ENCODE measurements at places on chromosomes 6 and 20. TPM values are rescaled to one million over a fixed set of nuclear protein-coding genes. Genes with fewer than 3 reads are reported as not detected.
A peak's percentile ranks its signal among the peaks of the same experiment; 100 is the strongest.

GRCh38 chr6:69852706-69853105 is 13.7 kb upstream of the COL19A1 start:
- no peak for DNase-seq

- peak; percentile 26 for DNase-seq
Observed at GRCh38 chr20:33660035-33660684, 2.0 kb upstream of the C20orf144 start.

Gene METTL24
- total RNA-seq, result 0.55 TPM

GRCh38 chr6:89858041-89858440 is 28.4 kb downstream of the CASP8AP2 start:
- no peak for DNase-seq

GRCh38 chr6:163724196-163724595 is 309.7 kb downstream of the QKI start:
- DNase-seq, result no peak

- no peak for DNase-seq
Observed at GRCh38 chr6:57104336-57104735, 14.3 kb downstream of the ZNF451 start.

- DNase-seq, result no peak
Observed at GRCh38 chr6:91730710-91731109, 1143.8 kb upstream of the MAP3K7 start.

All from activated naive CD8-positive, alpha-beta T cell treated with anti-CD3 and anti-CD28 coated beads, Interleukin-2, amount 10 ng/mL, durations not matched to agents 7 days and 5 days (primary cell).